ENCODE measurements at places on chromosomes 2 and 18.

DNA sequence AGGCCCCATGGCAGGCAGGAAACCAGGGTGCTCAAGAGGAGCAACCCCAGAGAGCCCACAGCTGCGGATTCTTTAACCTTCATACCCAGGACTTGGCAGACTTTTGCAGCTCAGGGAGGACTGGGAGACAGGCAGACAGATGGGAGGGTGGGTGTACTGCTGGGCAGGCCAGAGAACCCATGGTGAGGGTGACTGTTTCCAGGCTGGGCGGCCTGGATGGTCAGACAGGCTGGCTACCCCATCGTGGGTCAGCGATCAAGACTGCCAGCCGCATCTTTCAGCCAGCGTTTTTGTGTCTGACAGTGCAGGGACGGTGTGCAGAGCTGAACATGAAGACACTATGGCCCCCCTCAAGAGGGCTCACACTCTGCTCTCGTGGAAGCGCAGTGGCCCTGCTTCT, 82.2 kb downstream of the MARCO start:
- DNase-seq: no peak

GRCh38 chr2:215684448-215685237, 248.8 kb upstream of the FN1 start:
- DNase-seq: no peak

GRCh38 chr18:76208678-76209306, 286.2 kb downstream of the ZNF516 start:
- no peak for DNase-seq

DNA sequence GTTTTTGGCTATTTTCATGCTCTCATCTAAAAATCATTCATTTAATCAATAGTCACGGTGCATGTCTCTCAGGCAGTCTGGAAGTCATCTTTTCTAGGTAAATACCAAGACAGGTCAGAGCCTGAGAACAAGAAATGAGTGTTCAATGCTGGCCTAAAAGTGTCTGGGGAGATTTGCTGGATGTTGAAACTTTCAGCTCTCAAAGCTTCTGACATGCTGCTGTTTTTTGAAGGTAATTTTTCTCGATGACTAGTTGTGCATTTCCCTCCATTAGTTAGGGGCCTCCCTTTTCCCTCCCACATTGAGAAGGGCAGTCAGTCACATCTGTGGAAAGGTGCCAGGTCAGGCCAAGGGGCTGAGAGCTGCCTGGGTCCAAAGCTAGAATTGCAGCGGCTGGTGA, 115.6 kb downstream of the LPIN1 start:
- no peak for DNase-seq

GRCh38 chr18:46830633-46831032, 73.8 kb upstream of the ST8SIA5 start:
- no peak for DNase-seq

DNA sequence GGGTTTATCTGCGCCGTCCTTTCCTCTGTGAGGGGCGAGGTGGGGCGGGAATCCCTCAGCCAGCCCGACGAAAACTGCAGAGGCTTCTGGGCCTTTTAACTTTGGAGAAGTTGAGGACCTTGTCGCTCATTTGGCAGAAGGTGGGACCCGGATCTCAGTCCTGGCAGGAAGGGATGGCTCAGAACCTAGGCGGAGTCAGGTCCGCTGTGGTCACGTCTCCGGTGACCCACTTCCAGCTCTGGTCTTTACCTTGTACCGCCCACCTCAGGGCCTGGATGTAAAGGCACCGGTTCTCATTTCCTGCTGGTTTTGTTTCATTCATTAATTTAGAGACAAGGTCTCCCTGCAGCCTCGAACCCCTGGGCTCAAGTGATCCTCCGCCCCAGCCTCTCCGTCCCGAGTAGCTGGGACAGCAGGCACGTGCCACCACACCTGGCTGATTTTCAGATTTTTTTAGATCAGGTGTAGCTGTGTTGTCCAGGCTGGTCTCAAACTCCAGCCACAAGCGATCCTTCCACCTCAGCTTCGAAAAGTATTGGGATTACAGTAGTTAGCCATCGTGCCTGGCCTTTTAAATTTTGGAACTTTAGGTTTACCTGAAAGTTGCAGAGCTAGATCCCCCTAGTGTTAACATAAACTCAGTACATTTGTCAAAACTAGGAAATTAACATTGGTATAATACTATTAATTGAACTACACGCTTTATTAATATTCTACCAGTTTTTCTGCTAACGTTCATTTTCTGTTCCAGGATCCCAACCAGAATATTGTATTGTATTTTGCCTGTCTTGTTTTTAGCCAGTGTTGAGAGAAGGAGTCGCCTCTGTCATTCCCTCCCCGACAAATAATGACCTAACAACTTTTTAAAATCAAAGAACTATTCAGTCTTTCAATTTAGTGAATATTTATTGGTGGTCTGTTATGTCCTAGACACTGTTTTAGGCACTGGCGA, 852 bp downstream of the POLI start:
- DNase-seq: peak; percentile 31

GRCh38 chr18:58901143-58901542, 36.5 kb downstream of the ZNF532 start:
- DNase-seq: no peak

DNA sequence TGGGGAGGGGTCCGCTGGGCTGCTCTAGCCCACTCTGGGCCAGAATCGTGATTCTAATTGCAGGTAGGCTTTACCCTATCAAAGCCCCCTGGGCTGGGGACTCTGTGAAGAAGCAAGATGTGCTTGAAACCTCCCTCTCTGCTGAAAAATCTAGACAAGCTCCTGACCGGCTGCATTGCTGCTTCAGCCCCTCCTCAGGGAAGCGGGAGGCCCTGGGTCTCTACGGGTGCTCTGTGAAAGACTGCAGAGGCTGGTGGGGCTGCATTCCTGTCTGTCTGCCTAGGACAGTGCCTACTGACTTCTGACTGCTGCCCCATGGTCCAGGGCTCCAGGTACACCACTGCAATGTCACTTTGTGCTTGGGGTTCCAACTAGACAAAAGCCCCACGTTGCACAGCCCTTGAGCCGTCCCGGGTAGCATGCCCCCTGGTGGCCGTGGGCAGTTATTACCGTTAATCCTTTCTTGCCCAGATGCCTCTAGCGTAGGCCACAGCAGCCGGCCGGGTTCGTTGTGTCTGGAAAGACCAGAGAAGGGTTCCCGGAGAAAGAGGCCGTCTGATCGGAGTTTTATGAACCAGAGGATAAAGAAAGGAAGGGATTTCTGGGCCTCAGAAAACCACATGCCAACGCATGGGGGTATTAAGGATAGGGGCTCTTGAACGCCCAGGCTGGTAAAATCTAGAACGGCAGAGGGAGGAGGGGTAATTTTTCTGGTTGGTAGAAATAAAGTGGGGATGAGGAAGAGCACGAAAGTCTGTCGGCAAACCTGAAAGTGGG, 15.9 kb upstream of the C1QL2 start:
- DNase-seq: peak; percentile 39

- DNase-seq: no peak
Observed at GRCh38 chr2:26550276-26551015, 72.5 kb upstream of the OTOF start.

- no peak for DNase-seq
Observed at GRCh38 chr2:2590841-2591541, 259.9 kb upstream of the MYT1L start.

- DNase-seq: no peak
Observed at GRCh38 chr18:70025580-70025979, 77.9 kb upstream of the CD226 start.

DNA sequence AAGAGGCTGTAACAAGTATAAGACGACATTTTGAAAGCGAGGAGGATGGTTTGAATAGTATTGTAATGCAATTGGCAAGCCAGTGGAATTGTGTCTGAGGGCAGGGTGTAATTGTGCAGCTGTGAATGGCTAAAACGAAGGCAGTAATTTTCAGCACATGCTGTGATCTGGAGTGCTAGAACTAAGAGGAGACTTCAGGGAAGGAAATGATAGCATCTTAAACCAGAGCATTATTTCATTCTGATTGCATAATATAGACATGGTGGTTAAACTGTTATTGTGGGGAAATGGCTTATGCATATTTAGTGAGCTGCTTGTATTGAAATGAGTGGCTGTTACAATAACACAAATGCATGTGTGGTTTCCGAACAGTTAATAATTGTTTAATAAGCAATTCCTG, 36.3 kb downstream of the THSD7B start:
- DNase-seq: no peak

DNA sequence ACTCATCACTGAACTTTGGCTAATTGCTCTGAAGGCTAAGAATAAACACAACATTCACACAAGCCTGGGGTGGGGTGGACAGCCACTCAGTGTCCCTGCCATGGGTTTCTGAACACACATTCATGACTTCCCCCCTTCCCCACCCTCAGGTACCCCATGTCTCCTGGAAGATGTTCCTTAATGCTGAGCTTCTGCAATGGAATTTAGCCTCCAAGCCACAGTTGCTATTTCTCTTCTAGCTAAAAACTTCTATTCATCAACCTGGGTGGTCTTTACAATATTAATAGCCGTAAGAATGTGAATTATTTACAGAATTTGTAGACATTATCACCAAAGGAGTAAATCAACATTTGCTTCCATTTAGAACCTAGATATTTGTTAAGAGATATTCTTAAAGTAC, 175.1 kb downstream of the ACKR3 start:
- DNase-seq: no peak

DNA sequence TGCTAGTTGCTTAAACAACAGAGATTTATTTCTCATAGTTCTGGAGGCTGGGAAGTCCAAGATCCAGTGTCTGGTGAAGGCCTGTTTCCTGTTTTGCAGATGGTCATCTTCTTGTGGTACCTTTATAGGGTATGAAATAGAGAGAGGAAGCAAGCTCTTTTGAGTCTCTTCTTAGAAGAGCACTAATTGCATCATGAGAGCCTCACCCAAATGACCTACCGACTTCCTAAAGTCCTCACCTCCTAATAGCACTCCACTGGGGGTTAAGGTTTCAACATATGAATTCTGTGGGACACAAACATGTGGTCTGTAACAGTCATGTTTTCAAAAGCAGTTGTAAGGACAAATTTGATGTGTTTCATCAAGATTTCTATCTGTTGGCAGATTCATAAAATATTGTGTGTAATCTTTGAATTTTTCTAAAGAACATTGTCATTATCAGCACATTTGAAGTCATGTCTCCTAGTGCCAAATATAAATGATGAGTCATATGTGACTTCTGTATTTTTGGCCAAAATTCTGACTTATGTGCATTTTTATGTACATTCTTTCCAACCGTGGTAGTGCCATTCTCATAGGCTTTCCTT, 45.3 kb downstream of the CD28 start:
- no peak for DNase-seq

GRCh38 chr2:188668017-188668680, 306.0 kb upstream of the COL3A1 start:
- peak; percentile 20 for DNase-seq

DNA sequence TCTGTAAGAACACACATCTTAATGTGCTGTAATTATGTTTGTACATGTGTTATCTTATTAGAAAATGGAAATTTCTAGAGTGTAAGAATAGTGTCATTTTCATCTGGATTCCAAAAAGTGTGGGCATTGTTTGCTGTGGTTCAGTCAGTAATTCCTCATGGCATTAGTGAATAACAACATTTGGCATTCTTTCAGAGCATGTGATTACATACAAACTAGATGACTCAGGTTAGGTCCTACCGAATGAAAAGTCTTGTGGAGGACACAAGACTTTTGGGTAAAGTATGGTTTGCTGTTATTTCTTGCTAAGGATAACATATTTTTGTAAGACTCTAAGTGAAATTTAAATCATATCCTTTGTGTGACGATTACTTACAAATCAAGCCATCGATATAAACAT, 593.1 kb upstream of the NRXN1 start:
- no peak for DNase-seq

DNA sequence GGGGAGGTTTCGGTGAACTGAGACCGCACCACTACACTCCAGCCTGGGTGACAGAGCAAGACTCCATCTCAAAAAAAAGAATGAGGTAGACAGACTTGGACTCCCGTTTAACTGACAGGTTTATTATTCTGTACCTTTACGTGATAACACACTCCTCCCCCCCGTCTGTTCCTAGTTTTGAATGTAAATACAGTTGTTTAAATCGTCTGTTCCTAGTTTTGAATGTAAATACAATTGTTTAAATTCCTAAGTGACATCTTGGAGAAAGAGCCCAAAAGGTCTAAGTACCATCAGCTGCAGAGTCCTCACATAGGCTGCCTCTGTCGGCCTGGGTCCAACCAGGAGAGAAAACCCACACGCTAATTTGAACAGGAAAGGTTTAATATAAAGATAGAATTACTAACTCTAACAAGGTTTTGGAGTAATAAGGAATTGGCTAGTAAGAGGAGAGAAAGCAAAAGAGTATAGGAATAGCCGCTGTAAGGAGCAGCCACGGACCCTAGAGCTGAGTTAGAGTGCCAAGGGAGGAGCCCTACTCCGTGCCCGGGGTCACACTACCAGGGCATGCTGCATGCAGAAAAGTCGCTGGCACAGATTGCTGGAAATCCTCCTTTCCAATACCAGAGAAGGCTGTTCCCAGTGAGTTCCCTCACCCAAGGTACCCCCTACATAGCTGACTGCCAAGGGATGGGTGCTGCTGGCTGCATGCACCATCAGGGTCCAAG, 83.5 kb upstream of the RANBP2 start:
- DNase-seq: no peak

GRCh38 chr2:64634345-64635267, 19.1 kb downstream of the SERTAD2 start:
- no peak for DNase-seq

GRCh38 chr2:148917431-148917830, 42.4 kb downstream of the KIF5C start:
- DNase-seq: no peak

GRCh38 chr18:32576296-32576916, 105.7 kb upstream of the GAREM1 start:
- peak; percentile 20 for DNase-seq

- DNase-seq: no peak
Observed at GRCh38 chr2:72023678-72024390, 123.8 kb downstream of the CYP26B1 start.

DNA sequence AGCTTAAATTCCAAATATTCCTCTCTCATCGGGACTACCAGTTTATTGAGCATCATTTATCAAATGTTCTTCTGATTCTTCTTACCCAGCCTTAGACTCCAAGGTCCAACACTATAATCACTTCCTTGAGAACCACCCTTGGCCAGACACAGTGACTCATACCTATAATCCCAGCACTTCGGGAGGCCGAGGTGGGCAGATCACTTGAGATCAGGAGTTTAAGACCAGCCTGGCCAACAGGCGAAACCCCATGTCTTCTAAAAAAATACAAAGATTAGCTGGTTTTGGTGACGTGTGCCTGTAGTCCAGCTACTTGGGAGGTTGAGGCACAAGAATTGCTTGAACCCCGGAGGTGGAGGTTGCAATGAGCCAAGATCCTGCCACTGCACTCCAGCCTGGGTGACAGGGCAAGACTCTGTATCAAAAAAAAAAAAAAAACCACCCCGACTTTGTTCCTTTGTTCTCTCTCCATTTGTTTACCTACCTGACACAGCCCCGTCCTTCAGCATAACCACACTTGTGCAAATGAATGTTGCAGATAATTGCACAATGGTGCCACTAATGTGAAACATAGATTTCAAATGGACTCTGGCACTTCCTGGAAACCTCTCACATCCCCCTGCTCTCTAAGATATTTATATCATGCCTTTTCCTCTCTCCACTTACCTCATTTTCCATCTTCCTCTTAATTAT, 38.9 kb upstream of the LPIN2 start:
- no peak for DNase-seq

Measured in Jurkat, Clone E6-1 (cell line).